ENCODE measurements at places on chromosomes 16 and 17.

- DNase-seq = no peak
Observed at GRCh38 chr17:47603830-47604597, 45.7 kb upstream of the KPNB1 start.

DNA sequence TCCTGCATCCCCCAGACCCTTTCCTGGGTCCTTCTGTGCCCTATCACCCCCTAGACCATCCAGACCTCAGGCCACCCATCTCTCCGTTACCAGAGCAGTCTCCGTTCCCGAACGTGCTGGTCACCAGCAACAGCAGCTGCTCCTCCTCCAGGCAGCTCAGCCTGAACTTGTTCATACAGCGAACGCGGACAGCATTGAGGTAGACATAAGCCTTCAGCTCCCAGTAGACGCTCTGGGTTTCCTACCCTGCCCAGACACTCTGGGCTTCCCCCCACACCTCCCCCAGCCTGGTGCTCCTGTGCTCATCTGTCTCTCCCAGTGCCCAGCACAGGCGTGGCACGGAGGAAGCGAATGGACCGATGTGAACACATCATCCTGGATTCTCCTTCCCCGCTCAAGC, 41.6 kb upstream of the RNFT1 start:
- DNase-seq = no peak

- no peak for DNase-seq
Observed at GRCh38 chr17:7673239-7673638, 14.1 kb downstream of the TP53 start.

DNA sequence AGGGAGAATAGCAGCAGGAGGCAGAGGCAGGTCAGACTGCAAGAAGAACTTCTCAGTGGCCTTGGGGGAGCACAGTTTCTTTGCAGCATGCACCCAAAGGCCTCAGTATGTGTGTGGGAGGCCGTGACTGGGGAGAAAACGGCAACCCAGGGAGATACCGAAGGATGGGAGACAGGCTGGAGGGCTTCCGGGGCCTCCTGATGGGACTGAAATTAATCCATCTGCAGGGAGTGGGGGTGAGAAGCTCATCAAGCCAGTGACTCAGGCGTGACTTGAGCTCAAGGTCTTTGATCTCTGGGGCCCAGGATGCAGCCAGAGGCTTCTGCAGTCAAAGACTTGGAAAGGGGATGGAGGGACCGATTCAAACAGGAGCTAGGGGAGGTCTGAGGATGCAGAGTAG, 5.1 kb upstream of the C17orf113 start:
- peak; percentile 39 for DNase-seq

- no peak for DNase-seq
Observed at GRCh38 chr17:4759776-4760236, 11.9 kb upstream of the TM4SF5 start.

- no peak for DNase-seq
Observed at GRCh38 chr17:48812001-48812400, 5.0 kb downstream of the TTLL6 start.

DNA sequence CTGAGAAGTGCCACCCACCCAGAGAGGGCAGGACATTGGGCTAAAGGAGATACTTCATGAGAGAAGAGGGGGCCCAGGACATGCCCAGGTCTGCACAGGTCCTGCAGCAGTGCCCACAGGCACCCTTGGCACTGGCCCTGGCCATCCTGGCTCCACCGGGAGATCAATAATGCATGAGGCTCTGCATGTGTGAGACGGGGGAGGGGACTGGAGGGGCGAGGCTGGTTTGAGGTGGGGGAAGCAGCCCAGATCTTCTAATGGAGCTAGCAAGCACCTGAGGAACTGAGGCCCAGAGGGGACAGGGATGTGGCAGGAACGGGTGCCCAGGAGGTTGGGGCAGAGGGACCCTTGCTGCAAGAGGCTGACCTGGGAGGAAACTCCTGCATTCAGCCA, 567 bp downstream of the OSBPL7 start:
- no peak for DNase-seq

- DNase-seq = no peak
Observed at GRCh38 chr16:67187175-67187890, 2.6 kb downstream of the EXOC3L1 start.

DNA sequence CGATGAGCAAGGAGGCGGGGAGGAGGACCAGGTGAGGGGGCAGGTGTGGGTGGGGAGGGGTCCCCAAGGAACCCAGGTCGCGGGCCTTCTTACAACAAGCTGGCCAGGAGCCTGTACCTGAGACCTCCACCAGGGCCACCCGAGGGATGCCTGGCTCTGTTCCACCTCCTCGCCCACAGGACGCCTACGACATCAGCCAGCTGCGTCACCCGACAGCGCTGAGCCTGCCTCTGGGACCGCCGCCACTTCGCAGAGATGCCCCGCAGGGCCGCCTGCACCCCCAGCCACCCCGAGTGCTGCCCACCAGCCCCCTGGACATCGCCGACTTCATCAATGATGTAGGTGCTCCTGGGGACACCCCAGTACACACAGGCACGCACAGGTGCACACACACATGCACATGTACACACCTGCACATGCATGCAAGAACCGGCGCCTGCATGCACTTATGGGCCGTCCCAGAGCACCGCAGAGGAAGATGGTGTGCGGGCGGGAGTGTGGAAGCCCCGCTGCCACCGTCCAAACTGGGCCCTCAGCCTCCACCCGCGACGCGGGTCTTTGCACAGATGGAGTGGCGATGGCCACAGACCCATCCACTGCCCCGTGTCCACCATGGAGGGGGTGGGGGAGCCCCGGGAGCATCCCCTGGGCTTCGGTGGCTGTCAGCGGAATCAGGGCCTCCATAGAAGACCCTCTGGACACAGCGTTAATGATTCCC, 6.6 kb downstream of the SLC22A31 start:
- DNase-seq = no peak

DNA sequence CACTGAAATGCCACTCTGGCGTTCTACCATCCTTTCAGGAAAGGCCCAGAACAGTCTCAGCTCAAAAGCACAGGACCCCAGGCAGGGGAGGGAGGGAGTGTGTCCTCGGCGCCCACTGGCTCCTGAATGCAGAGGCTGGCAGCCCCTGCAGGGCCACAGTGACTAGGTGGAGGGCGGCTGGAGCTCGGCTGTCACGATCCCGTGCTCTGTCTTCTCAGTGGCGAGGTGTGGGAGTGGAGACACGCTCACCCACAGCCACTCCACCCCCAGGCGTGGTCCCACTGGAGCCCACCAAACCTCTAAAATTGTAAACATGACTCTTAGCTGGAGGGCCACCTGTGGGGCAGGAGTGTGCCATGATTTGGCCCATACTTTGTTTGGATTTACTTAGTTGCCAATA, 16.4 kb upstream of the FASN start:
- DNase-seq = no peak

DNA sequence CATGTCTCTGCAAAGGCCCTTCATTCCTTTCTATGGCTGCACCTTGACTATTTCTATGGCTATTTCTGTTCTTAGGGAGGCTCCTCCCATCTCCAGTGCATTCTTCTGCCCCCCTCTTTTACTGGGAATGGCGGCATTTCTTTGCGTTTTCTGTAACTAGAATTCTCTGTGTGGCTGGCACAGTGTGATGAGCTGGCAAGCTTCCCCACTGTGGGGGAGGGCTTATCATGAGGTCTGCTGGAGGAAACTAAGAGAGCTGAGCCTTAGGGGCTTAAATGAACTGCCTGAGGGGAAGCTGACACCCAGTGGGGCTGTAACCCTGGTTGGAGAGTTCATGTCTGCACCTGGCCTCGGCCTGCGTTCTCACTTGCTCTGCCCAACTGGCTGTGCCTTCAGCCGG, 1.5 kb upstream of the CARD14 start:
- no peak for DNase-seq

DNA sequence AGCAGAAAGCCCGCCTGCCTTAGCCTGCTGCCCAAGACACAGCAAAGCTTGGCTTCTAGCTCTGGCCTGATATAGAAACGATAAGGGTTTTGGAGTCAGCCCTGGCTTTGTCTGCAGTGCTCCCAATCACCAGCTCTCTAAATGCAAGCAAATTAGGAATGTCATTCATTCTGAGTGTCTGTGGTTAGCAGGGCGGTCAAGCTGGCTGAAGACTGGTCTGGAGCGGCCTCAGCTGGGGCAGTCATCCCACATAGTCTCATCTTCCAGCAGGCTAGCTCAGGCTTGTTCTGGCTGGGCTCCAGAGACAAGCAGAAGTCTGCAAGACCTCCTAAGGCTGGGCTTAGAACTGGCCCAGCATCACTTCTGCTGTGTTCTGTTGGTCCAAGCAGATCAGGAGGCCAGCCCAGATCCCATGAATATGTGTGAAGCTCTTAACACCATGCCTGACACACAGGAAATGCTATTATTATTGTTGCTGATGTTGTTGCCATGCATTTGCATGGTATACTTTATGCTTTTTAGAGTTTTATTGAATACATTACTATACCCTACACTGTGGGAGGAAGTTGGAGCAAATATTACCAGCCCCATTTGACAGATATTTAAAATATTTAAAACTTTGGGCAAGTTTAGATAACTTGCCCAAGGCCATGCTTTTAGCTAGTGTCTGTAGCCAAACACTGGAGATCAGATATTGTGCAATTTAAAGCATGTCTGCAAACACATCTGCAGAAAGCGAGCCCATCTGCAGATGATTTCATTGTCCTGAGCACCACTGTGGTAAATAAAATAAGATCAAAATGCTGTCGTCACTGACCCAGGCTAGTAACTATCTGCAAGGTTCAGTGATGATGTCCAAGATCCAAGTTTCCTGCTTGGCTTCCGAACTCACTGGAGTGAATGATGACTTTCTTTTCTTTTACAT, 24.8 kb downstream of the TMC7 start:
- DNase-seq = peak; percentile 93

GRCh38 chr17:6388416-6388815, 46.5 kb downstream of the AIPL1 start:
- DNase-seq = no peak

DNA sequence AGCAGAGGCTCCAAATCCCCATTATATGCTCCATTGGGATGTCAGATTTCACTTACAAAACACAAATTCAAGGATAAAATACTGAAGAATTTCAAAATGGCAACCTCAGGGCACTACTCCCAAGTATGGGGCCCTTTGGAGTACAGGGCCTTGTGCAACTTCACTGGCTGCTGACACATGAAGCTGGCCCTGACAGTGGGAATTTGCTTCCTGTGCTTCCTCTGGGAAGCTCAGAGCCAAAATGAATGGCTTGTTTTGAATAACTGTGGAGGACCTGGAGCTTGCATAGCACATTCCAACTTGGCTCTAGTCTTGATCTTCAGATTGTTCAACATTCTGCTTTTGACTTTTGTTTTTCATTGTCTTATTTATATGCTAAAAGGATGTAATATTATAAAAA, 52.3 kb upstream of the HNF1B start:
- no peak for DNase-seq

GRCh38 chr16:1073566-1074378, 1.2 kb downstream of the SSTR5 start:
- no peak for DNase-seq

- DNase-seq = no peak
Observed at GRCh38 chr17:57569853-57570252, 175.2 kb downstream of the CCDC182 start.

DNA sequence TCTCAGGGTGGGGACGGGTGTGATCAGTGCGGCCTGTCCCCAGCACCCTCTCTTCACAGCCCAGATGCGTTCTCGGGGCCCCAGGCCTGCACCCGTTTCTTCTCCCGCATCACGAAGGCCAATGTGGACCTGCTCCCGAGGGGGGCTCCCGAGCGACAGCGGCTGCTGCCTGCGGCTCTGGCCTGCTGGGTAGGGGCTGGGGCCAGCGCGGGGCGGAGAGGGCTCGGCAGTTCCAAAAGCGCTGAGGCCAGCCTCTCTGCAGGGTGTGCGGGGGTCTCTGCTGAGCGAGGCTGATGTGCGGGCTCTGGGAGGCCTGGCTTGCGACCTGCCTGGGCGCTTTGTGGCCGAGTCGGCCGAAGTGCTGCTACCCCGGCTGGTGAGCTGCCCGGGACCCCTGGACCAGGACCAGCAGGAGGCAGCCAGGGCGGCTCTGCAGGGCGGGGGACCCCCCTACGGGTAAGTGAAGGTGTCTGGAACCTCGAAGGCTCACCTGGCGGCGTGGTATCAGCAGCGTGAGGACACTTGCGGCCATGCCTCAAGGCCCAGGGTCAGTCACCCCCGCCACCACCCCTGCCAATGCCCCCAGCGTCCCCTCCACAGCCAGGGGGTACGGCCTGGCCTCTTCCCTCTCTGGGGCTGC, 4.4 kb downstream of the MSLN start:
- DNase-seq = no peak

DNA sequence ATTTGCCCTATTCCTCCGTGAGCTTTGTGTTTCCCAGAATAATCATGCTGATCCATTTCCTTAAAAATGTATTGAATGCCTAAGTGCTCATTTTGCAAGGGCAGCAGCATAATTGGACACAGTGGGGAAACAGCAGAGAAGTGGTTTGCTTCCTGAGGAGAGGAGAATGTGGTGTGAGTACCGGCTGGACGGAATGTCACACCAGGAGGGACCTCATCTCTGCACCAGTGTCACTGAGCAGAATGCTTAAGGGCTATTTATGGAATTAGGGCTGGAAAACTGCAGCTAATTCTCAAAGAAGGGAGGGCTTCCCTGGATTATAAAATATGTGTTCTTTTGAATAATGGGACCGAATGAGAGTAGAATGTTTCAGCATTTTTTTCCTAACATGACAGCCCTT, 1100.6 kb upstream of the RBFOX1 start:
- no peak for DNase-seq

DNA sequence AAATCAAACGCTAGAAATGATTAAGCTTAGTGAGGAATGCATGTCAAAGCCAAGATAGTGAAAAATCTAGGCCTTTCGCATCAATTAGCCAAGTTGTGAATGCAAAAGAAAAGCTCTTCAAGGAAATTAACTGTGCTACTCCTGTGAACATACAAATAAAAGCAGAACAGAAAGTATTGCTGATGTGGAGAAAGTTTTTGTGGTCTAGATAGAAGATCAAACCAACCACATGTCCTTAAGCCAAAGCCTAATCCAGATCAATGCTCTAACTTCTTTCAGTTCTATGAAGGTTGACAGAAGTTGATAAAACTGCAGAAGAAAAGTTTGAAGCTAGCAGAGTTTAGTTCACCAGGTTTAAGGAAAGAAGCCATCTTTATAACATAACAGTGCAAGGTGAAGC, 1044.6 kb downstream of the CDH11 start:
- no peak for DNase-seq

GRCh38 chr17:74386386-74386785, 19.1 kb downstream of the GPR142 start:
- peak; percentile 67 for DNase-seq

GRCh38 chr17:35448214-35448898, at the start of gene SLFN13:
Gene SLFN13, minus strand, starts transcription at chr17:35448766. Its CDS starts 3,086 bp downstream, at chr17:35445680.
- peak; percentile 96 for DNase-seq

- DNase-seq = no peak
Observed at GRCh38 chr16:79188115-79188738, 412.3 kb downstream of the MAF start.

GRCh38 chr16:11254913-11255736, 879 bp downstream of the SOCS1 start:
- DNase-seq = no peak

- no peak for DNase-seq
Observed at GRCh38 chr16:57526498-57526897, 9.9 kb downstream of the CCDC102A start.
